ENCODE measurements at places on chromosomes 2 and 18.

DNA sequence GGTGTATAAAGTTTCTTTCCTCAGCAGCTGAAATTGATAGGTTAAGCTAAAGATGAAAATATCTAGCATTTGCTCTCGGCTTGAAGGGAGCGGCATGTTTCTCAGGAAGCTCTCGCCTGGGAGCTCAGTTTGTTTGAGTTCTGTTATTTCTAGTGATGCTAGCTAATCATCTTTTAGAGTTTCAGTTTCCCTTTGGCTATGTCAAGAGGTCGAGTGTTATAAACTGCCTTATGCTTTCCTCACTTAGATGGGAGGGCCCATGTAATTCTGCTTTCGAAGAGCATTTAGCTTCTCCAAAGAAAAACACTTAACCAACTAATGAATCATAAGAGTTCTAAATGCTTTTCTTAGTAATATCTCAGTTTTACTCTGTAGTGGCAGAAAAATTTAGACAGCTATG, 33.6 kb downstream of the PLCL1 start:
- no peak overlapping the region for H3K4me3 ChIP-seq
- no peak for DNase-seq
- H3K36me3 ChIP-seq, result no peaks in the 10 kb centered on the region
- no peak overlapping the region for H3K27ac ChIP-seq
- no peaks in the 10 kb centered on the region for H3K27me3 ChIP-seq

GRCh38 chr18:37314534-37314933, 251.1 kb downstream of the CELF4 start:
- no peaks in the 10 kb centered on the region for H3K4me1 ChIP-seq
- no peak overlapping the region for H3K27ac ChIP-seq
- H3K4me3 ChIP-seq, result no peak overlapping the region
- no peaks in the 10 kb centered on the region for H3K27me3 ChIP-seq
- H3K36me3 ChIP-seq, result no peaks in the 10 kb centered on the region

DNA sequence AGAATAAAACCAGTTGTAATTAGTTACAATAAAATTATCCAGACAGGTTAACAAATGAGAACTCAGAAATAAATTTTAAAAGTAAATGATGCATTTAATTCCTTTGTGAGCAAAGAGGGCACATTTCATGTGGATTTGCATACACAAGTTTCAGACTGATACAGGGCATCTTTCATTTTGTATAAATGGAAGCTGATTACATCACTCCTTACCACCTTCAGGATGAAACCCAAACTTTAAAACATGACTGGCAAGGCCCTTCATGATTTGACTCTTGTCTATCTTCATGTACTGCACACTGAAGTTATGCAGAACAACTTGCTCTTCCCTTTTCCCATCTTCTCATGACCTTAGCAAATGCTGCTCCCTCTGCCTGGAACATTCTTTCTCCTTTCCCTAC, 26.9 kb downstream of the EFEMP1 start:
- no peak for DNase-seq
- no peaks in the 10 kb centered on the region for H3K27me3 ChIP-seq
- no peak overlapping the region for H3K27ac ChIP-seq
- no peak overlapping the region for H3K4me3 ChIP-seq
- H3K4me1 ChIP-seq, result peaks cover 14% of the 10 kb centered on the region

GRCh38 chr2:233822101-233822771, 32.1 kb downstream of the HJURP start:
- no peaks in the 10 kb centered on the region for H3K4me1 ChIP-seq
- no peak overlapping the region for H3K4me3 ChIP-seq
- H3K36me3 ChIP-seq, result no peaks in the 10 kb centered on the region
- no peaks in the 10 kb centered on the region for H3K27me3 ChIP-seq
